WERI-Rb-1 (cell line): ENCODE measurements at places on chromosomes 12 and 14.
A peak's percentile ranks its signal among the peaks of the same experiment; 100 is the strongest.

DNA sequence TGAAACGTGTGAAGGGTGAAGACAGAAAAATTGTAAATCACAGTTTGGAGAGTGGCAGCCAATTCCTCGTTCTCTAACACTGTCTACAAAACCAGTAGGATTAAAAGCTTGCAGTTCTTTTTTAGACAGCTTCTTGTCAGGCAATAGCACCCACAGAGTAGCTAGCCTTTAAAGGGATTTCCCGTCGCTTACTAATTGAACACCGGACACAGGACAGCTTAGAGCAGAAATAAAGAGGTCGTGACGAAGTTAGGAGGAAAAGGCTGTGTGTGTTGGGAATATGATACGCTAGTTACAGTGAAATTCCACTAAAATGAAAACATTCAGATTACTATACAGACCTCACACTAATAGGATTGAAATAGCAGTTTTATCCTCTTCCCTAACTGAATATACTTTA is 149.1 kb upstream of the FLRT2 start:
- DNase-seq, result peak; percentile 26

- peak; percentile 81 for DNase-seq
Observed at GRCh38 chr12:111445726-111446581, 40.2 kb downstream of the SH2B3 start.

DNA sequence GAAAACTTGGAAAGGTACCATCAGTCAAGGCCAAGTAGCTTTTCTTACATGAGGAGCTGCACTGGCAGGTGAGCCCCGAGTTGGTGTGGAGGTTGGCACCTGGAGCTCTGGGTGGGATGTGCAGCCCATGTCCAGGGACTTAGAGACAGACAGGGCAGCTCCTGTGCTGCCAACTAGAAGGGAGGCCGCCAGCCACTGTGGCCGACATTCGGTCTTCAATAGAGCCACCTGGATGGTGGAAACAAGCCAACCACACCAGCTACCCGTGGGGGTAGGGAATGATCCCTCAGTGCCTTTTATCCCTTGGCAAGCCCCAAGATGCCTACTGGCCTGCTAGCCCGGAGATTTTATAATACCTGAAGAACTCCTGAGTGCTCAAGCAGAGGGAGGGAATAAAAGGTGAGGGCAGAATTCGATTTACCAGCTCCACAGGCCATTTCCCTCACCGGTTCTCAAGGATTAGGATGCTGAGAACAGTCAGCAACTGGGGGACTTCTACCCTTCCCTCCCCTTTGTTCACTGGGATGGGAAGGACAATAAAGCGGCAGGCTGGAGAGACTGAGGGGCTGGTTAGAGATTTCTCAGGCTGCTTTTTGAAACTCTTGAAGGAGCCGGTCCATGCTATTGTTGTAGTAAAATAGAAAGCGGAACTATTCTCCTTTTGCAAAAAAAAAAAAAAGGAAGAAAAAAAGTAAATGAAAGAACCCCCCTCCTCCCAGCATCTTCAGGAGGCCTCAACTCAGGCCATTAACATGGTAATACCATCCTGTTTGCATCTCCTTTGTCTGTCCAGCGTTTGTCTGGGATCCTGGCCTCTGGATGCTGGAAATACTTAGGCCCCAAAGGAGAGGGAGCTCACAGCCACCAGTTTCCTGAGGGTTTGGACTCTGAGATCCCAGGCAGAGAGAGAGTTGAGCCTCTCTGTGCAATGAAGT is 321.6 kb downstream of the ZFP36L1 start:
- no peak for DNase-seq

DNA sequence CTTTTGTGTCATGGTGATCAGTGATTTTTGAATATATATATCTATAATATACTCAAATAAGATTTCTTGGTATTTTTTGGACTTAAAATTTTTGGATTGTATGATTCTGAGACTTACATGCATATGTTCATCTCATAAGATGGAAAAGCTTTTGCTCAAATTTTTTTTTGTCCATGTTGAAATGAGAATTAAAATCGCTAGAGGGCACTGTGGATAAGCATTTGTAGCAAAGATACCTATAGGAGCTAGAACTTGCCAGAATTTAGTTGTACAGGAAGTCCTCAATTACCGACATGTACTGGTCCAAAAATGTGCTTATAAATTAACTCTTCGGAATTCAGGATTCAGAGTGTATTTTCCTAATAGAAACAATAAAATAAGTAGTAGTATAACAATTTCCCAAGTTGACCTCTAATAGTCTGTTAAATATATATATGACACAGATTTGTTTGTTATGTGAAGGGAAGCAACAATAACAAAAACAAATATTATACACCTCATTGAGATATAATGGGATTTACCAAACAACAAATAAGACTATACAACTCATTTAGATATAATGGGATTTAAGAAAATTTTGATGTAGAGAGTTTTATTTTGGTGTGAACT is 179.6 kb downstream of the TMEM117 start:
- no peak for DNase-seq

DNA sequence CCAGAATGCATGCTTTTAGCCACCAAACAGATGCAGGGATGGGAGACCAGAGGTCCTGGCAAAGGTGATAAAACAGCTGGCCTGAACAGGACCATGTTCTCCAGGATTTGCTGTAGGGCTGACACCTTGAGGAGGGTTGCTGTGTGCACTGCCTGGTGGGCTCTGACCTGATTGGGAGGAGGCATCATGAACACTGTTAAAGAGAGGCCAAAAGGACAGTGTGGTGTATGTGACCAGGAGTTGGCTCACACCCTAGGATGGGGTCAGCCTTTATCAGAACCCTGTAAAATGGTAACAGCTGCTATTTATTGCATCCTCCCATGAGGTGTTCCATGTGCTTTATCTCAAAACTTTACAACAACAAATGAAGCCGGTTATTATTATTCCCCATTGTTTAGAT is 8.8 kb downstream of the SYNDIG1L start:
- no peak for DNase-seq

DNA sequence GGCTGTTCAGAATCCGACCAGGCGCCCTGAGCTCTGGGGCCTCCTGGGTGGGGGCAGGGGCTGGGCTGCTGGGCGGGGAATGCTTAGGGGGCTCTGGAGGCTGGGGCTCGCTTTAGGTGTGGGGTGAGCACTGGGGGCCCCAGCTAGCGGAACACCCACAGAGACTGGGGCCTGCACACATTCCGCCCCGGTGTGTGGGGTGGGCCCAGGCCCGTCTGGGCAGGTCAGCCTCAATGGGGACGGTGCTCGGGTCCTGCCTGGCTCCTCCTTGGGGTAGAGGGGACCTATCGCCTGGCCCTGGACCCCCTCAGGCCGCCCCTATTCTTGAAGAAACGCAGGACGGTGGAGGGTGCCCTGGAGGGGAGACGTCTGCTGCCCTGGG is 364.8 kb downstream of the TMEM121 start:
- DNase-seq, result peak; percentile 1

GRCh38 chr14:94394581-94395207 is 6.3 kb upstream of the SERPINA1 start:
- DNase-seq, result no peak

GRCh38 chr14:92144708-92145107 is 22.9 kb downstream of the CPSF2 start:
- DNase-seq, result no peak

DNA sequence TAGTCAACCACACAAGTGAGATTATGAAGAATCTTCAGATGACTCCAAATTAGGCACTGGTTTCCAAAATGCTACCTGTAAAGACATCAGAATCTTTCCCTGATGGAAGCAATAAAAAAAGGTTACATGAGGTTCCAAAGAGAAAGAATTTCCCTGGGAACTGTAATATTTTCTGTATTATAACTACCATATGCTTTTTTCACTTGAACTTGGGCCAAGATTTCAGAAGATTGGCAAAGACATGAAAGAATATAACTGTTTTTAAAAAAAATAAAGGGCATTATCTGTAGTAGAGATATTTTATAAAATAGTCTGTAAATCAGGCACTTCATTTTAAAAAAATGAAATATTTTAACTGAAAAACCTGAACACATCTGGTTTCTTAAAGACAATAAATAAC is 12.9 kb downstream of the HECTD1 start:
- no peak for DNase-seq

DNA sequence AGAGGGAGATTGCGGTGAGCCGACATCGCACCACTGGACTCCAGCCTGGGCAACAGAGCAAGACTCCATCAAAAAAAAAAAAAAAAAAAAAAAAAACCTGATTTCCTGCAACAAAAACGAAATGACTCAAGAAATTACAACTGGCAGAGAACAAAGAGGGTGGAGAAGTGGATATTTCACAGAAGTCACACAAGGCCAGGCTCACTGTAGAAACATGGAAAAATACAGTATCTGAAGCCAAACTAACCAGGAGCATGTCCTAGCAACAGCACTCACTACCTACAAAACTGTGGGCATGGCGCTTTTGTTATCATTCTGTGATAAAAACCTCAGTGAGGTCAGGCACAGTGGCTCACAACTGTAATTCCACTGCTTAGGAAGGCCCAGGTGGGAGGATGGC is 11.7 kb upstream of the MMP17 start:
- DNase-seq, result no peak

GRCh38 chr12:90423965-90424364 is 531.0 kb downstream of the CCER1 start:
- no peak for DNase-seq

DNA sequence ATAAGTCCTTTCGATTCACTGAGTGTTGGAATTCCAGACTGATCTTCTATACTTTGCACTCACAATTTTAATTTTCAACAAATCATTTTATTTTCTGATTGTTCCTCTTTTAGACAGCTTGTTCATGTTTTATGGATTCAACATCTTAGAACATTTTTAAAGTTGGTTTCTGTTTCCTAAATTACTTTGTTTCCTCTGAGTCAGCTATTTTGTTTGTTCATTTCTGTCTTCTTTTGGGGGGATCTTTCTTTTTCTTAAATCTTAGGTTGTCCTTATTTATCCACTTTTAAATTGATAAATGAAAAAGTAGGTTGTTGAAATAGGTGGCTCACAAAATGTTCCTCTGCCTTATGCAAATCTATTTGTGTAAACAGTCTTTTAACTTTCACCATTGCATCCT is 160.0 kb downstream of the GALC start:
- no peak for DNase-seq

- no peak for DNase-seq
Observed at GRCh38 chr14:74482571-74482970, 10.5 kb downstream of the NPC2 start.

DNA sequence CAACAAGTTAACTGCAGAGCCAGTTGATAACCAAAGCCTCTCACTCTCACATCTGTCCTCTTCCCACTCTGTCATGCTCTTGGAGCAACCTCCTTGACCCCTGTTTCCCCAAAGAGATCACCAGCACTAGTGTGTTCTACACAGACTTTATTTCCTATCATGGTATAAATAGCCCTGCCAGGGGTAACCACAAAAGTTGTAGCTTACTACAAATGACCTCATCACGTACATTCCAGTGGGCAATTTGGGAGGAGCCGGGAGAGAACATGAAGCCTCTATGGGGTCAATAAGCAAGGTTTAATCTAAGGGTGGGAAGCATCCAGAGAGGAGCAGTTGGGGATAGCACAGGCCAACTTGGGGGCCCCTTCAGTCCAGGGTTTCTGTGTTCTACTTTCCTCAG is 186.5 kb downstream of the KCNA5 start:
- DNase-seq, result no peak

DNA sequence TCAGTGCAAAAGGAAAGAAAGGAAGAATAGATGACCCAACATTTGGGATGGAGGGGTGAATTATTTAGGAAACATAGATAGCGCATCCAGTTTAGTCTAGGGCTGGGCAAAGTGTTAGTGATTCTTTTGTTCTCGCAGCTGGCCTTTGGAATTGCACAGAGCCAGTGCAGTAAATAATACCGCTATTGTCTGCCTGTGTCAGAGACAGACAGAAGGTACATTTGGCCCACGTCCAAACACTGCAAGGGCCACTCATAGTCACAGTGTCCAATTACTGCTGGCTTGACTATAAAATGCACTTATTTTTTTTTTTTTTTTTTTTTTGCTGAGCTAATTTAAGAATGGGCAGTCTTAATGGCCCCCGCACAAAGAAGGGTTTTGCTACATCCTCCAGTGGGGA is 638.6 kb downstream of the BCL11B start:
- DNase-seq, result no peak

DNA sequence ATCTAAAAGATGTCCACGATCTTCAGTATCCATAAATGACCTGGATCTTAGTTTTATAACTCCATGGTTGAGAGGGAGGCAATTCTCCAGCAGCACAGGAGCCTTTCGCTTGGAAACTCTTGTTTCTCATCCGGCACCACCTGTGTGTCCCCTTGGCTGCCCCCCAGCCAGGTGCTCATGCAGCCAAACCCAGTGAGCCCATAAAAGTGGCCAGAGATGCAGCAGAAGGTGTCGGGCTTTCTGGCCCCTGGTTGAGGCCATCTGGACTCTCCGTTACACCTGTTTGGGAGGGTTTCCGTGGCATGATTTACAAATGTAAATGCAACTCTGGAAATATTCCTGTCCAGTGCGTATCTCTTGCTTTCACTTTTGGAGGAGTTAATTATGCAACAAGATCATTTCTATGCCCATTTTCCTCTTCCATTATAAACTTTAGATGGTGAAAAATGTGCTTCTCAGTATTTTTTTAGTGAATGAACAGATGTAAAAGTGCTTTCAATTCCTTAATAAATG is 291.1 kb downstream of the DIO2 start:
- no peak for DNase-seq

GRCh38 chr14:65813760-65814384 is 401.3 kb downstream of the FUT8 start:
- DNase-seq, result no peak

- no peak for DNase-seq
Observed at GRCh38 chr12:11702959-11703358, 53.5 kb downstream of the ETV6 start.

DNA sequence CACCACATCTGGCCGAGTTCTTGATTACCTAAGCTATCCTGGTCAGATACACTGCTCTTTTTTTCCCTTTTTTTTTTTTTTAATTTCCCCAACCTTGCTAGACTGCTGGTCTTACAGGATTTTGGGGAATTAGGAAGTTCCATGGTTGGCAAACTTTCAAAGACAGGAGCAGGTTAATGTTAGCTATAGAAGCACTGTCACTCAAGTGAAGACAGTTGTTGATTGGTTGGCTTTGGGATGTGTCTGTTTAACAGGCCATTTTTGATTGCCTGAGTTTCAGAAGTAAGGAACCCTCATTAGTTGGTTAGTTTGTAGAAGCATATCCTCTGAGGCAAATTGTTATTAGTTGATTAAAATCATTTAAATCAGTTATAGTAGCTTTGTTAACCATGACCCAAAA is 36.8 kb downstream of the RAP1B start:
- DNase-seq, result no peak

- DNase-seq, result no peak
Observed at GRCh38 chr12:105561546-105562198, 231.2 kb downstream of the C12orf75 start.

- no peak for DNase-seq
Observed at GRCh38 chr14:95095996-95096395, 61.3 kb downstream of the DICER1 start.

DNA sequence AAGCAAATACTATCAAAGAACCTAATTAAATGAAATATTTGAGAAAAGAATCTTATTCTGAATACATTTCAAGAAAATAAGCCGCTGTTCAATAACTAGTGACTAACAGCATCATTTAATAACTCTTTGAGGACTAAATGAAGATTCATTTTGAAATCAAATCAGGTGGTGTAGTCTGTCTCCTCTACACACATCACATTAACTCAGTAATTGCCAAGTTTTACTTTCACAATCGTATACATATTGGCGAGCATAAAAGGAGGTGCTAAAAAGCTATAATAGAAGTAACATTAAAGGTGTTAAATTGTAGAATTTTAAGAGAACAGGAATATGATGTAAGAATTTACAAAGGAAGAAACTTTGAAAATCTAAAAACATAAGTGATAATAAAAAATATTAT is 185.1 kb downstream of the MDGA2 start:
- DNase-seq, result no peak
